Stimulated activated CD4-positive, alpha-beta T cell treated with anti-CD3 and anti-CD28 coated beads, Interleukin-12 subunit alpha, Interleukin-12 subunit beta, amount 100 ng/mL, for 4 hours (primary cell): ENCODE measurements at places on chromosomes 11 and 22.

DNA sequence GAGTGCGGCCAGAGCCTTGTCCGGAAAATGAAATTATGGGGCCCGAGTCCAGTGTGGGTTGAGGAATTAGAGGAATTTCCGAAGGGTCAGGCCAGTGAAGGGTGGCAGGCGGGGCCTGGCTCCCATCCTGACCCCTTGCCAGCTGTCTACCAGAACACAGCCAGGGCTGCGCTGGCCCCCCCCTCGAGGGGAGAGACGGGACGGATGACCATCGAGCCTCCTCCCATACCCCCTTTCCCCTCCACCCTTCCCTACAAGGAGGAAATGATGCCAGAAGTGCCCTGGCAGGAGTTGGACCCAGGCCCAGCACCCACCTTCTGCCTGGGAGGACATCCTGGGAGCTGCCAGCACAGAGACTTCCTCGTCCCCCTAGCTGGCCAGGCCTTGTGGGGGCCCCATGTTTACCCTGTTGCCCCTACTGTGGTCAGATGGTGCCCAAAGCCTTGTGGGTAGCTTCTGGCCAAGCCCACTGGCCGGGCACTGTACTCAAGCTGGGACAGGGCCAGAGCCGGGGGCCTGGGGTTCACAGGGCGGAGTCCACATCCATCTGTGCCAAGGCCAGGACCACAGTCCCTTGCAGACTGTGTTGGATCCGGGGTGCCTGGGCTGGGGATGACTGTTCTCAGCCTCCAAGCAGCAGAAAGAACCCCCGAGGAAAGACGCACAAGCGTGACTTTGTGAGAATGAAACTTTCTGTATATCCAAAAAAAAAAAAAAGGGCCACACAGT lies 20.8 kb downstream of the ARVCF start:
- no peak for DNase-seq

GRCh38 chr22:30453731-30454510 lies 17.9 kb downstream of the SEC14L3 start:
- no peak for DNase-seq

GRCh38 chr11:111635706-111636045 lies 33.4 kb downstream of the SIK2 start:
- no peak for DNase-seq

GRCh38 chr11:34189191-34189590 lies 83.8 kb downstream of the NAT10 start:
- no peak for DNase-seq

- DNase-seq = no peak
These were observed 141.6 kb downstream of the SNX19 start for GRCh38 chr11:130774703-130775102.

DNA sequence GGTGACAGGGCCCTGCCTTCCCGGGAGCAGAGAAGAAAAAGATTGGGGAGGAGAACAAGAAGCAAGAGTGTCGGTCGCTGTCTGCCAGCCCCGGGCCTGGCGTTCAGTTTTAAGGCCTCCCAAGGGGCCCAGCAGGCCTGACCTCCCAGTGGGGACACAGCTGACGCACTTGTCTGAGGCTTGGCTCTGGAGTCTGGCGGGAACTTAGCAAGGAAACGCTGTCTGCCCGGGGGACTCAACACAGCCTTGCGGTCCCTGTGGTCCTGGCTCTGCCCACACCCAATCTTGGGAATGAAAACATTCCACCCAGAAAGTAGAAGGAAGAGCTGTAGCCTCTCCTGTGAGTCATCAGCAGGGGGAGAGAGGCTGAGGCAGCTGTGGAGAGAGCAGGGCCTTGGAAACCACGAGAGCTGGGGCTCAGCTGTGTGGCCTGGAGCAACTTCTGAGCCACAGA lies 54.4 kb downstream of the TRAF6 start:
- DNase-seq = no peak

- no peak for DNase-seq
These were observed 2.5 kb downstream of the PKP3 start for GRCh38 chr11:396511-396947.

DNA sequence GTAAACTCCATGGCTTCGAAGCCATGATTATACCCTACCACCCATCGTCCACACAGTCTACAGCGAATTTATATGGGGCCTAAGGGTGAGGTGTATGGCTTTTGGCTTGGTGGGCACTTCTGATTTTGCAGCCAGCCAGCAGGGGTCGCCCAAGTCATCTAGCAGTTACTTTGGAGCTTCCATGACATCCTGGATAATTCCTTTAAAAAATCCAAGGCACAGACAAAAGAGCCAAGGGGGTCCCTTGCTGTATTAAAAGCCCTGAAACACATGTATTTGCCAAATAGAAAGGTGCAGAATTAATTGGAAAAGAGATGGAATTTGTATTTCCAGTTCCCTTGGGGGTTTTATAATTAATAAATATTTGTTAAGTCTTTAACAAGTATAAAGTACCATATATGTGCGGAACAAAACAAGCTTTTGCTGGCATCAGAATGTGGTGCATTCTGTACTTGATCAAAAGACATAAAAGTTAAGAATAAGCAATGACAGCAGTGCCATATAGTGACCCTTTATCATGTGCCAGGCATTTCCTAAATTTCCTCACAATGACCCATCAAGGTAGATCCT lies 132.8 kb upstream of the PITPNB start:
- peak; percentile 38 for DNase-seq

DNA sequence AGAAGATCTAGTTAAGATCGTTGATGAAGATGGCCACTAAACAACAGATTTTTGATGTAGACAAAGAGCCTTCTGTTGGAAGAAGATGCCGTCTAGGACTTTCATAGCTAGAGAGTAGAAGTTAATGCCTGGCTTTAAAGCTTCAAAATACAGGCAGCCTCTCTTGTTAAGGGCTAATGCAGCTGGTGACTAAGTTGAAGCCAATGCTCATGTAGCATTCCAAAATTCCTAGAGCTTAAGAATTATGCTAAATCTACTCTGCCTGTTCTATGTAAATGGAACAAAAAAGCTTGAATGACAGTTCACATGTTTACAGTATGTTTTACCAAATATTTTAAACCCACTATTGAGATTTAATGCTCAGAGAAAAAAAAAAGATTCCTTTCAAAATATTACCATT lies 492.6 kb downstream of the CNTN5 start:
- no peak for DNase-seq

DNA sequence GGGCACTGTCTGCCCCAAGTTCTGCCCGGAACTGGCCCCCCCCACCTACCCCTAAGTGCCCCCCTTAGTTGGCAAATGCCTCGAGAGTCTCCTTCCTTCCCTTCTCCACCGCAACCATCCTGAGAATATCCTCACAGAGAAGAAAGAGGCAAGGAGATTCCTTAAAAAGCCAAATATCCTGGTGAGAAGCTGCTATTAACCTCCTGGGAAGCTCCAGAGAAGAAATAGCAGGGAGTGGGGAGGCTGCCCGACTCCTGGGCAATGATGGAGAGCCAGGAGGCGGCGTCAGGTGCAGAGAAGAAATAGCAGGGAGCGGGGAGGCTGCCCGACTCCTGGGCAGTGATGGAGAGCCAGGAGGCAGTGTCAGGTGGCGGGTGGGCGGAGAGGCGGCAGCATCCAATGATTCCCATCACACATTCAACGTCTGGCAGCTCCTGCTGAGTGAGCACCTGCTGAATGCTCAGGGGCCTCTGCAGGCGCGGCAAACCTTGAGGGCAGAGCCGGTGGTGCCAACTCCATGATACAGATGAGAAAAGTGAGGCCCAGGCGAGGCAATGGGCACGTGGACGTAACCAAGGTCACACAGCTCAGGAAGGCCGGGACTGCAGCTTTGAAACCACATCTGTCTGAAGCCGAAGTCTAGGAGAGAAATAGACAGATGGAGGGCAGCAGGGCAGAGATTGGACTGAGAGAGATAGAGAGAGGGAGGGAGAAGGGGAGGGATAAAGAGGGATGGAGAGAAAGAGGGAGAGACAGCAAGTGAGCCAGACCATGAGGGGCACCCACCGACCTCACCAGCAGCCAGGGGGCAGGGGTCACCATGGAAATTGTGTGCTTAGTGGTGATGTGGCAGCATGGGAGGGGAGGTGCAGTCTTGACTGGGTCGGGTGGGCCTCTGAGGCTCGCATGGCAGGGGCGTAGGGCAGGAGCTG lies 58.3 kb downstream of the CYTH4 start:
- DNase-seq = no peak

- DNase-seq = no peak
These were observed 42.4 kb downstream of the IL10RA start for GRCh38 chr11:118028626-118029025.

DNA sequence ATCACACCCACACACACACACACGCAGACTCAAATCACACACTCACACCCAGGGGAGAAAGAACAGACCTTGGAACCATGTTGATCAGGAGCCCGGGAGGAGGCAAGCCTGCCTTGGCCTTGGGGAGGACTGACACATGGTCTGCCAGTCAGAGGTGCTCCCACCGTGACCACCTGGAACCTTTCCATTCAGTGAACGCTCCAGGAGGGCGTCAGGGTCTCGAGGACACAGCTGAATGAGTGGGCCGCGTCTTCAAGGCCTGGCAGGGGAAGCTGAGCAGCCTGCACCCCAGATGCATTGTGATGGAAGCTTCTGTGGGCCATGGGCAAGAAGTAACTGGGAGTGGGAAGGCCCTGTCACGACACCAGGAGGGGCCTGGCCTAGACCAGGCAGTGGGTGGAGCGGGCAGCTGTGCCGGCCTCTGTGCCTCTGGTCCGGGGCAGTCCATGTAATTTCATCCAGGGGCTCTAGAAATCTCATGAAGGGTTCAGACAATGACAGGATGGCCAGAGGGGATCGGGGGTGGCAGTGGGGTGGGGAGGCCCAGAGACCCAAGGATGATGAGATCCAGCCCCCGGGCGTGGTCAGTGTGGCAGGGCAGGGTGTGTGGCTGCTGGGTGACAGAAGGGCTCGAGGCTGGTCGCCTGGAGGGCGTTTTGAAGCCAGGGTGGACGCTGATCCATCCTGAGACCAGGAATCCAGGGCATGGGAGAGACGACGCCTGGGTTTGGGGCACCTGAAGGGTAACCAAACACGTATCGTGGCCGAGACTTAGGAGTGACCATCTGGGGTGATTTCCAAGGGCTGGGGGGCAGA lies 53.7 kb downstream of the IGF2 start:
- no peak for DNase-seq
